LHCN-M2 (cell line): ENCODE measurements at places on chromosomes 2 and 18. TPM values are rescaled to one million over a fixed set of nuclear protein-coding genes. Genes with fewer than 3 reads are reported as not detected.

Gene SCN2A
- total RNA-seq, result 1.3 and 2.3 TPM in 2 replicates

Gene TTC27
- total RNA-seq, result 21.1 and 21.5 TPM in 2 replicates

GRCh38 chr18:69755041-69755440 is 192.6 kb downstream of the CD226 start:
- peak; percentile 2 for DNase-seq

DNA sequence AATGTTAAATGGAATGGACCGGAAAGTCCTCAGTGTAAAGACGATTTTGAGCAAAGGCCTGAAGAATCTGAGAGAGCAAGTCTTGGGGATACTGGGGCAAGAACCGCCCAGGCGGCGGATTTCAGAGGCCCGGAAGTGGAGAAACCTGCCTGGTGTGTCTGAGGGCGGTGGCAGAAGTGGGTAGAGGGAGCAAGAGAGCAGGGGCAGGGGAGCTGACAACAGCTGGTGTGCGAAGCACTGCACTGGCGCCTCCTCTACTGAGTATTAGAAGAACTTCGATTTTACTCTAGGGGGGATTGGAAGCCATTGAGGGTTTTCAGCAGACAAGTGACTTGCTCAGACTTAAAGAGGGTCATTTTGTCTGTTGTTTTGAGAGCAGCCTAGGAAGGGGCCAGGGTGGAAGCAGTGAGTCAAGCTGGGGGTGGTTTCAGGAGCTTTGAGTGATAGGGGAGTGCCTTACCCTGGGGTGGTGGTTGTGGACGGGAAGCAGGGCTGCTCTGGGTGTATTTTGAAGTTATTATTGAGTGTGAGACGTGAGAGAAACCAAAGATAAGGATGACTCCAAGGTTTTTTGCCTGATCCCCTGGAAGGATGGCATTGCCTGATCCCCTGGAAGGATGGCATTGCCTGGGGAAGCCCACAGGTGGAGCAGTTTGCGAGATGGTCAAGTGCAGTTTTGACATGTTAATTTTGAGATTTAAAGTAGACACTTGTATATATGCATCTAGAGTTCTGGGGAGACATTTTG is 52.5 kb downstream of the ZNF236 start:
- DNase-seq, result no peak

DNA sequence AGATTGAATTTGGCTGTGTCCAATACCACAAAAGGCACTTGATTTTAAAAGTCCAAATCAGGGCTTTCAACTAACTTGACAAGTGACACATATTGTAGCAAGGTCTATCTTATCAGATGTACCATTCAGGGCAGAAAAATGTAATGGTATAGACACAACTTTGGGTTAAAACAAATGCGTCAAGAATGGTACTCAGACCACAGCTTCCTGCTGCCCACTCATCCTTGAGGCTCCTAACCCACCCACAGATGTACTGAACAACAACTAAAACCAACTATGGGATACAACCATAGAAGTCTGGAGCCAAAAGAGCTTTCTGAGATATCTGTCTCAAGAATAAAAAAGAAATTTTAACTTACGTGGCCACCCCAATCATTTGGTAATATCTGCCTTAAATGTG is 105.2 kb downstream of the RBM43 start:
- DNase-seq, result no peak

DNA sequence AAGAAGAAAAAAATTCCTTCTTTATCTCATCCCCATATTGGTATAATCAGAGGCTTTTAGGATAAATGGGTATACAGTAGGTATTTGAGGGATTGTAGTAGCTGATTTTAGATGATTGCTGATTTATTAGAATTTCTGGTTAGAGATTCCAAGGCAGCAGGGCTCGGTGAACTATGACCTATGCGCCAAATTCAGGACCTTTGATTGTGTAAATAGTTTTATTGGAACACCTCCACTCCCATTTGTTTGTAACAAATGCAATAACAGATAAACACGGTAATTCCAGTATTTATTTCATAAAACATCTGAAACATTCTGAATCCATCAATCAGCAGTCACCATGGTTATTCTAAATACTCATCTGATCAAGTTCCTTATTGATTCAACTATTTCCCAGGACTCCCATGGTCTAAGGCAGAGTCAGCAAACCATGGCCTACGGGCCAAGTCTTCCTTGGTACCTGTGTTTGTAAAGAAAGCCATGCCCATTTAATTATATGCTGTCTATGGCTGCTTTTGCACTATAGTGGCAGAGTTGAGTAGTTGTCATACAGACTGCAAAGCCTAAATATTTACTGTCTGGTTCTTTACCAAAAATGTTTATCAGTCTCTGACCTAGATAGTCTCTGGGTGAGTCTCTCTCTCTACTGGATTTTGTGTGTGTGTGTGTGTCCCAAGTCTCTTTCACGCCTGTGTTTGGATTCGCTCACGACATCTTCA is 4.3 kb downstream of the MGAT5 start:
- DNase-seq, result no peak
